AG10803 (cell line): ENCODE measurements at places on chromosomes 3 and 15.

DNA sequence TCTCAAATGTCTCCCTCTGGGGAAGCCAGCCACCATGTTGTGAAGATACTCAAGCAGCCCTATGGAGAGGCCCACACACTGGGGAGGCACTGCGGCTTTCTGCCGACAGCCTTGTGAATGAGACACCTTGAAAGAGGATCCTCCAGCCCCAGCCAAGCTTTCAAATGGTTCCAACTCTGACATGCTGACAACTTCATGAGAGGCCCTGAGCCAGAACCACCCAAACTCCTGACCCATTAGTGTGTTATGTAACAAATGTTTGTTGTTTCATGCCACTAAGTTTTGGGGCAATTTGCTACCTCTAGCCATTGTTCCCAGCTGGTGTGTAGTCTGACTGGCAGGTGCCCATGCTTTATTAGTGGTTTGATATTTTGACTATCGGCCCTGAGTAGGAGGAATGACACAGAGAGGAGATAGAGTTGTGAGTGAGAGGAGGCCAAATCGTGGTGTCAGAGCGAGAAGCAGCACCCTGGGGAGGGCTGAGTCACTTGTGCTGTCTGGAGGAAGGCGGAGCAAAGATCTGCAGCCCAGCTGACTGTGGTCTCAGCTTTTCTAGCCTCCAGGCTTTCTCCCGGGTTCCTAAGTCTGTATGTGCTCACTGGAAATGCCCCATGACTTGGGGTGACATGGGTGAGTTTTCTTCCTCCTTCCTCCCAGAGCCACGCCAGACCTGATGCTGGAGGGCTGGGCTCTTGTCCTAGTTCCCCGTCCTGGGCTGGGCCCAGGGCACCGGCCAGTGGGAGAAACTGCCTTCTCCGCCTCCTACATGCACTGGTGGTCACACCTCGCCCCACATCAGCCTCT, 56.7 kb upstream of the BLM start:
- DNase-seq = peak; percentile 90

DNA sequence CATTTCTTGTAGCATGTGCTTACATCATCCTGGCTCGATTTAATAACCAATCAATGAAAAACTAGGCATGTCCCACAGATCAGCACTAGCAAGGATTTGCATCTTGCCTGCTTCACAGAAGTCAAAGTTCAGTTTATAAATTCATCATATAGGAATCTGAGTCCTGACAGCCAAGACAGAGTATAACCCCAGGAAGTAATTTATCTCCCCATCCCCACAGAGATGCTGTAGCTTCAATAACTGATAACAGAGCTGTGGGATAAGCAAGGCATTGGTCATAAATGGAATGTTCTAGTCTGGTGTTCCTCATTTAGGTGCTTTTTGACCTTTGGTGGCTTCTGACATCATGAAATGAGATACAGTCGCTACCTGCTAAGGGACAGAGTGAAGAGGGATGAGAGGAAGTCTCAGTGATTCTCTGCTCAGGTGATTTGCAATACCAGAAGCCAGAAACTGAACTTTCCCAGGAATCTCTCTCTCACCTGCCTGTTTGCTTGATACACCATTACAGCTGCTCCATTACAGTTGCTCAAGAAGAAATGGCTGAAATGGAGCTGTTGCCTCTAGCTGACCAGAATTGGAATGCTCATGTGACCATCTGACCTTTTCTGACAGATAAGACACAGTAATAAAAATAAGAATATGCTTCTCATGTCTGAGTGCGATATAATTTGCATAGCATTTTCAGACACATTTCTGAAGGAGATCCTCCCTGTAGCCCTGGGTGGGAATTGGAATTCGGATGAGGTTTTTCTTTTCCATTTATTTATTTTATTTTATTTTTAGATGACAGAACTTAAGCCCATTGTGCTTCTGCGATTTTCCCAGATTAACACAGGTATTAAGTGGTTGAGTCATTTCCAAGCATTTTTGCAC, 217.1 kb upstream of the KCNMB2 start:
- no peak for DNase-seq

DNA sequence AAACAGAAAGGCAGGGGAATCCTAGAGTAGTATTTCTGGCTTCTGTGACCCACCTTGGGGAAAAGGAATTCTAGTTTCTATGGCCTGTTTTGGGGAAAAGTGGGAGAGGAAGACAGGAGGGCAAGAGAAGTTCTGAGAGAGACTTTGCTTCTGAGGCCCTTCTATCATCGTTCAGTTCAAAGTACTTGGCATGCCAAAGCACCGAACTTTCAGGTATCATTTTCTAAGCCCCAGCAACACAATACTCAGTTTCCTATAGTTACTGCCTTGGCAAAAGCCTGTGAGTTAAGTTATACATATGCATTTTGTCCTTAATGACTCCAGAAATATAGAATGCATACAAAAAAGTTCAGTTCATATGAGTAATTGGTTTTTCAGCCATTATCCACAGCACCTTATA, 74.1 kb upstream of the CHD2 start:
- no peak for DNase-seq

- DNase-seq = peak; percentile 18
These were observed 41.5 kb downstream of the IDH2 start for GRCh38 chr15:90060797-90061196.

- DNase-seq = no peak
These were observed 1.9 kb downstream of the RAB6B start for GRCh38 chr3:133893683-133894352.

DNA sequence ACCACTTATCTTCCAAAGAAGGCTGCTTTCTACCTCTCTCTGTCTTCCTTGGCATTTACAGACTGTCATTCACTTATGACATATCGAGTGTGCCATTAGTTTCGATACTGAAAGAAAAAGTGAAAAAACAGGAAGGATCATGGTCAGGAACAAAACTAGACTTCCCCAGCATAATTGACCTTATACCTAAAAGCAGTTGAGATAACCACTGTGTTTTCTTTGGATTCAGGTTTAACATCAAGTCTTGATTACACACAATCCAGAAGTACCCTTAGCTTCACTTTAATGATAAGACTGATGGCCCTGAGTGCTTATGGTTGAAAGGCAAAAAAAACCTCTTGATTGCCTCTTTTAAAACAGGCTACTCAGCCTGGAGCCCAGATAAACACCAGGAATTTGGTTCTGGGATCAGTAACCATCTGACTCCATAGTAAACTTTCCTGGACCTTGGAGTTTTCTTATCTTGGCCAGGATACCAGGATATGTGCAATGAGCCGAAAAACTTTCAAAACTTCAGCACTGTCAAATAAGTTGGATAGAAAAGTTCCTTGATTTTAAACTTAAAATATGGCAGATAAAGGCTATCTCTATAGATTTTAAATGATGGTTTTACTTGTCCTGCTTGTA, 5.0 kb upstream of the UACA start:
- no peak for DNase-seq

- no peak for DNase-seq
These were observed 64.2 kb downstream of the ABTB1 start for GRCh38 chr3:127736801-127737539.

GRCh38 chr3:122977746-122978466, 49.7 kb downstream of the SEMA5B start:
- DNase-seq = peak; percentile 46

- DNase-seq = no peak
These were observed 1273.6 kb upstream of the GBE1 start for GRCh38 chr3:83034806-83035703.

GRCh38 chr15:54840621-54841398, 355.9 kb downstream of the RSL24D1 start:
- no peak for DNase-seq

DNA sequence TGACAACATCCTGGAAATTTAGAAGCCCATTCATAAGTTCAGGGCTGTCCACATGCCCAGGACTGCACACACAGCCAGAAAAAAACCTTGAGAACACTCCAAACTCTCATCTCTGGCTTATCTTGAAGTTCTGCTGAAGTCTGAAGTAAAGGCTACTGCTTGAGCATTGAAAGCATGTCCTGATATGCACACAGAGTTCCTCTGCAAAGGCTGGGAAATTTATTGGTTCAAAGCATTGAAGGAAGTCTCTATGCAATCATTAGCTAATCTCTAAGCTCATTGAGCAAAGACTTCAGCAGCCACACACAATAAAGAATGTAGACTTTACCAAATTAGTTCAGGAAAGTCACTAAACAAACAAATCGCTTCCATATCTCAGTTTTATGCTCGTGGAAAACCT, 162.0 kb upstream of the STT3B start:
- no peak for DNase-seq

DNA sequence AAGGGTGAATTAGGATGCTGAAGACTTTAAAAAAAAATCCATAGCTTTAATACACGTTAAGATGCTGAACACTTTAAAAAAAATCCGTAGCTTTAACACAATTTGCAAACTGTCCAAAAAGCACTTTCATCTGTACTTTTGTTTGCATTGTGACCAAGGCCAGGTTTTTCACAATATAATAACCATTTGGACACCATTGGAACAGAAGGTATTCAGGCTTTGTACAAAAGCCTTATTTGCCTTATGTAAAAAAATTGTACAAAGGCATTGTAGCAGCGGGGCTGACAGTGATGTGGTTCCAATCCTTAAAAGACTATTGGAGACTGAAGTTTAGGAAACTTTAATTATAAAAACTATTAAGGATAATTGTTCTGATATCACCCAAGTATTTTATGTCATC, 15.2 kb upstream of the ICE2 start:
- DNase-seq = no peak

DNA sequence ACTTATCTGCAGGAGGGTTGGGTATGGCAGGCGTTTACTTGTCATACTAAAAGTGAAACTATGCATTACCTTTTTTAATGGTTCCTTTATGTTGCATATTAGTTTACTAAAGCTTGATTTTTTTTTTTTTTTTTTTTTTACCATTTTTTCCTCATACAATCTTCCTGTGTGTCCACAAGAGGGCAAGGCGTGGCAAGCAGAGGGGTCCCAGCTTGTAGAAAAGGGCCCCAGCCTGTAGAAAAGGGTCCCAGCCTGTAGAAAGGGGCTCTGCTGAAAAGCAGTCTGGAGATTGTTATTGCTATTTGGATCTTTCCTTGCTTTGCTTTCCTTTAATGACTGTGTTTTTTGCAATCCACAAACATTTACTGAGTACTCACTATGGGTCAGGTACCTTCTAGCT, 21.9 kb downstream of the MKRN2 start:
- no peak for DNase-seq

- DNase-seq = no peak
These were observed 38.9 kb upstream of the CDCP1 start for GRCh38 chr3:45185052-45185451.

DNA sequence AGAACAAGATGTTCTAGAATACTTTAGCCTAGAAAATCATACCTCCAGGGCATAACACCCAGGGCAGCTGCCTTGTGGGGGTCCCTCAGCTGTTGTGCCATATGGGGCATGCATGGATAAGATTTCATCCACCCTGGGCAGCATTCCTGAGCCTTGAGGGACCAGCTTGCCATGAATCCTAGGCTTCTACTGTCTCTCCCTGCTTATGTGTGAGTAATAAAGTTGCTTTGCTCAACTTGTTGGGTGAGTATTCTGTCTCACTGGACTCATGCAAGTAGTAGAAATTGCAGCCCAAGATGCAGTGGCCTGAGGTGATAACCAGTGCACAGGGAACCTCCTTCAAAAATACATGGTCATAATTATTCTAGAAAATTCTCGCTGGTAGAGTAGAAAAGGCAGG, 52.1 kb upstream of the EPHB1 start:
- DNase-seq = no peak

GRCh38 chr3:492586-493316, 296.2 kb downstream of the CHL1 start:
- DNase-seq = no peak

- no peak for DNase-seq
These were observed 185.9 kb downstream of the ABHD5 start for GRCh38 chr3:43876648-43877047.

DNA sequence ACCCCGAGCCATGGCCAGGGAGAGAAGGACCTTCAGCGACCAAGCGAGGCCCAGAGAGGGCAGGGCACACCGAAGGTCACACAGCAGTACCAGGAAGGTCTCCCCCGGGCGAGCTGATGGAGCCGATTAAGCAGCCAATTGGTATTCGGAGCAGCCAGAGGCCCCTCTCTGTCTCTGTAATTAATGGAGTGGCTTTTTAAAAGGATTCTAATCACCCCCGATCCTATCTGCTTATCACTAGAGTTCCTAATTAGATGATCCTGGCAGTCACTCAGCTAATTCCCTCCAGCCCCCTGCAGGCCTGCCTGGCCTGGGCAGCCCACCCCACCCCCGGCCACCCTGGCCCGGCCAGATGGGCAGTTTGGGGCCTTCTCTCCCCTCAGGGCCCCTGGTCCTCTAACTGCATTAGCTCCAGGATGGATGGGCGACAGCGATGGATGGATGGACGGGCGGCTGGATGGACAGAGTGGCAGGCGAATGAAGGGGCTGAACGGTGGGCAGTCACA, 1.6 kb upstream of the DNAJB8 start:
- DNase-seq = no peak

DNA sequence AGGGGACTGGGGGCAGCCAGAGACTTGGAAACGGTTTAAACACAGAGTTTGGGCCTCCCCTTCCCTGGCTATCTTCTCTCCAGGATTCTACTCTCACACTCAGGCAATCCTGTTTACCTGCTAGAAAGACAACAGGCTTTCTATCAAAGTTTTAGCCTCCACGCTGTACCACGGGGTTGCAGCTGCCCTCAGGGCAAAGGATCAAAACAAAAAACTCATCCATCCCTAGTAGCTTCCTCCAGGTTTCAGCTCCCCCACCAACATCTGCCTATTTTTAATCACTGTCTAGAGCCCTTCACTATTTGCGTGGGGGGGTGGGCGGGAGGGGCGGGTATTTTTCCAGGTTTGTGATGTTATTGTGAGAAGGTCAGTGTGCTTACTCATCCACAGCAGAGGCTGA, 286.8 kb upstream of the TRIM42 start:
- no peak for DNase-seq

DNA sequence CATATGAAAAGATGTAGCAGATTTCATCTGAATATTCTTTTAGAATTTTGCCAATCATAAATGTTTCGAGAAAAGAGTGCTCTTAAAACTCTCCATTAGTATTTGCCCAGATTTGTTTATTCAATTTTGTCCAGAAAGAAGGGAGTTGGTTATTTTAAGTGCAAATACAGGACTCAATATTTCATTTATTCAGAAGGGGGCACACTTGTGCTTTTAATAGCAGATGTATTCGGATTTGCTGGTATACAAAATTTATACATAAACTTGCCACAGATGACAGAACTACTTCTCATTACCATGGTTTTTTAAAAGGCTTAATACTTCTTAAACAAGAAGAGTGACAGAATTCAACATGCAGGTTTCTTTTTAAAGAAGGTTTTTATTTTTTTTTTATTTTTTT, 69.8 kb upstream of the GRM7 start:
- DNase-seq = no peak

DNA sequence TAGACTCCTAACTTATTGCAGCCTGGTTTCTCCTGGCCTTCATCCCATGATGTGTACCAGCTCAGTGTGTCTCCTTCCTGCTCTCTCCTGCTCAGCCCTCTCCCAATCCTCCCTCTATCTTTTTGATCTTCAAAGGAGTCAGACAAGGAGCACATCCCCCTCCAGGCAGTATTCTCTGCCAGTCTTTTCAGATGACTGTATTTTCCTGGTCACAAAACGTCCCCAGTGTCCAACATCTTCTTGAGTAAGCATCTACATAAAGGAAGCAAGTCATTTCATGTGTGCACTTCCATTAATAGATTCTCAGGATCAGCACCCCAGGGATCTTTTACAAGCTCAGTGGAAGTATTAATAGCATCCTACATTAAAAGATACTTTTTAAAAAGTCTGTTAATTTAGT, 148.9 kb upstream of the THBS1 start:
- no peak for DNase-seq

GRCh38 chr15:89876396-89877082, 17.3 kb downstream of the AP3S2 start:
- no peak for DNase-seq
